ENCODE measurements at places on chromosomes 5 and 9.

DNA sequence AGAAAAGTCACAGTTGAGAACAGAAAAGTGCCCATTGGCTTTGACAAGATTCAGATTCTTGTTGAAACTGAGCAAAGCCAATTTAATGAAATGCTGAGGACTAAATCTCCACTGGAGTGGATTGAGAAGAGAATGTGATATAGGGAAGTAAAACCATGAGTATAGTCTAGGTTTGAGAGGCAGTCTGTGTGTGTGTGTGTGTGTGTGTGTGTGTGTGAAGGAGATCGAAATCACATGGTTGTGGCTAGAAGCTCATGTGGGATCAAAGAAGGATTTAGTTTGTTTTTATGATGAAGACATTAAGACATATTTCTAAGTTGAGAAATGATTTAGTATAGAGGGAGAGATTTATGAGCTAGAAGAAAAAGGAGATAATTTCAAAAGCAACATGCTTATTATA, 275.7 kb upstream of the DAB2 start:
- no peak for DNase-seq

- DNase-seq, result no peak
Observed at GRCh38 chr9:72882117-72882775, 70.6 kb downstream of the ALDH1A1 start.

GRCh38 chr9:96668868-96669534, 13.9 kb upstream of the PRXL2C start:
- no peak for DNase-seq

GRCh38 chr9:1300941-1301340, 250.8 kb downstream of the DMRT2 start:
- no peak for DNase-seq

GRCh38 chr5:95697781-95698681, 15.2 kb upstream of the SPATA9 start:
- DNase-seq, result no peak

- no peak for DNase-seq
Observed at GRCh38 chr9:122398371-122398924, 27.6 kb downstream of the PTGS1 start.

DNA sequence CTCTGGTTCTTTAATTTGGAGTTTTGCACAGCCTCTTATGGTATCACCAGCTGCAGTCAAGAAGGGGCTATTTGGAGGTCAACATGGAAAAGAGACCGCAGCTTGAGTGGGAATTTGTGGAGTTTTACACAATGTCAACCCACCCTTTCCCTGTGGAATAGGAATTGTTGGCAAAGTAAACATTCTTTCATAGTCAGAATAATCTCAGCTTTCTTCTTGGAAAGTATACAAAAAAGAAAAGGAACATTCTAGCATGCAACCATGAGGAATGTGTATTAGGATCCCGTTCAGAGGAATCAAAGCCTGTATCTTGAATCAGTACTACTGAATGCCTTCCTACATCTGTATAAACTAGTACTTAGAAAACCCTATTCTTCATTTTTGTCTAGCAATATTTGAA, 107.6 kb downstream of the LURAP1L start:
- DNase-seq, result no peak

- no peak for DNase-seq
Observed at GRCh38 chr9:121529237-121529987, 29.8 kb upstream of the GGTA1 start.

DNA sequence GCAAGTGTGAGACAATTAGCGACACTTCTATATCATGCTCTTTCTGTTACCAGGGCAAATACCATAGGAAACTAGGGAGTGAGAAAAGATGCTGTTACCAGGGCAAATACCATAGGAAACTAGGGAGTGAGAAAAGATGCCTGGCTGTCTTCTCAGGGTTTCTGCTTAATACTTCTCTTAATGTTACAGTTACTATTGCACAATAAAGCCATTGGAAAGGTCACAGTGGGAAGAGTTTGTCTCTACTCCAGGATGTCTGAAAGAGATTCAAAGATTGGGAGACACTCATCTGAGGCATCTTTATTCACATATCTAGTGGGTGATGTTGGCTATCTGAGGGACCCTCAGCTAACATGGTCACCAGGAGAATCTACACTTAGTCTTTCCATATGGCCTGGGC, 431.7 kb upstream of the POU5F2 start:
- DNase-seq, result no peak

GRCh38 chr9:18893046-18893445, 140.0 kb downstream of the SAXO1 start:
- DNase-seq, result no peak

- peak; percentile 5 for DNase-seq
Observed at GRCh38 chr9:14993061-14993800, 83.0 kb upstream of the FREM1 start.

GRCh38 chr9:135030566-135031226, 56.8 kb upstream of the OLFM1 start:
- DNase-seq, result no peak

DNA sequence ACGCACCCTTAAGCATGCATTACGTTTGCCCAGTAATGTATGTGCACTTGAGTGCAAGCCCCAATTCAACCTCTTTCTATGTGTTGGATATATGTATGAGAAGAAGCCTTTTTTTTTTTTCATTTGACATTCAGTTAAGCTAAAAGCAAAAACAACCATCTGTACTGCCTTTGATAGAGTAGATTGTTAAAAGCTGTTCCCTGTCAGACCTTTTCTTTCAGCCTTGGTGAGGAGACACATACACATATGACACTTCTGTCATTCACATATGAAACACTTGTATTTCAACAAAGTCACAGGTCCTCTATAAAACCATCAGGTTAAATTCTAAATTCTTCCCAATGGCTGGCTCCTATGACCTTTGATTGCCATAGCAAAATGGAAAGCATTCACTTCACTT, 40.2 kb upstream of the STARD4 start:
- no peak for DNase-seq

GRCh38 chr5:151156507-151157420, 815 bp downstream of the ANXA6 start:
- no peak for DNase-seq

- no peak for DNase-seq
Observed at GRCh38 chr5:113034182-113034773, 57.7 kb downstream of the DCP2 start.

DNA sequence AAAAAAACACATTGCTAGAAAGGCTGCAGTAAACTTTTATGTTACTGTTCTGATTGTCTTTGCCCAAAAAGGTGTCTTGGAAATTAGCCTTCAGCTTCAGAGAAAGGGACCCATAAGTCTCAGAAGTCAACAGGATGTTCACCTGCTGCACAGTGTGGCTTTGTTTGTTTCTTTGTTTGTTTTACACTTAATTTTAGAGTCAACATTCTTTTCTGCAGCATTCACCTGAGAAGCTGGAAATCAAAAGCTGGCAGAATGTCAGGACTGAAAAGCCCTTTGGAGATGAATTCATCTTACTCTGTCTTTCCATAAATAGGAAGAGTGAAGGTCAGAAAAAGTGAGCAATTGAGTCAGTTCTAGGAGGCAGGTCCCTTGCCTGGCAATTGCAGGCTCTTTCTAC, 170.0 kb downstream of the PAPPA start:
- DNase-seq, result no peak

DNA sequence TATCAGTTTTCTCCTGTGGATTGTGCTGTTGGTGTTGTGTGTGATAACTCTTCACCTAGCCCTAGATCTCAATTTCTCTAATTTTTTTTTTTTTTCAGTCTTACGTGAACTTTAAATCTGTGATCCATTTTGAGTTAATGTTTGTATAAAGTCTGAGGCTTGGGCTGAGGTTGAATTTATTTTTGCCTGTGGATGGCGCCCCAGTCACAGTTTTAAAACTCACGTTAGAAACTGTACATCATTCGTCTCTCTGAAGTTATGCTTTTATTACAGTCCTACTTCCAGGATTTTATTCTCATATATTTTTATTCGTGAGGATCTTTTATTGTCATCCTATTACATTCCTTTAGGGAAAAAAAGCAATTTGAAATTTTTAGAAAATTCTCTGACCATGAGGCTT, 103.1 kb downstream of the EHMT1 start:
- DNase-seq, result no peak

- DNase-seq, result no peak
Observed at GRCh38 chr5:52778781-52779180, 8.9 kb upstream of the ITGA1 start.

DNA sequence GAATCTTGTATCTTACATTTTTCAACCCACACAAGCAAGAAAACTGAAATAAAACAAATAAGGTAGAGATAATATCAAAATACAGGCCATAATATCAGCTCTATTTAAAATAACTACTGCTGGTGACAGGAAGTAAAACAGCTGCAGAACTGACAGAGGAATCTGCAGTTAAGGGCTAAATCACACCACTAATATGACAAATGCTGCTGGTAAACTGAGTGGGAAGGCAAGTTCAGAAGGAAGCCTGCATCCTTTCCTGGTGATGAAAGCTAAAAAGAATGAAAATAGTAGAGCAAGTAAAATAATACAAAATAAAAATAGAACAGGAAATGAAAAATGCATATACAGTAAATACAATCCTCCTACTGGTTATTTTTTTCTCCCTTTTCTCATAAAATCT, 1293.7 kb upstream of the C9orf72 start:
- DNase-seq, result no peak

DNA sequence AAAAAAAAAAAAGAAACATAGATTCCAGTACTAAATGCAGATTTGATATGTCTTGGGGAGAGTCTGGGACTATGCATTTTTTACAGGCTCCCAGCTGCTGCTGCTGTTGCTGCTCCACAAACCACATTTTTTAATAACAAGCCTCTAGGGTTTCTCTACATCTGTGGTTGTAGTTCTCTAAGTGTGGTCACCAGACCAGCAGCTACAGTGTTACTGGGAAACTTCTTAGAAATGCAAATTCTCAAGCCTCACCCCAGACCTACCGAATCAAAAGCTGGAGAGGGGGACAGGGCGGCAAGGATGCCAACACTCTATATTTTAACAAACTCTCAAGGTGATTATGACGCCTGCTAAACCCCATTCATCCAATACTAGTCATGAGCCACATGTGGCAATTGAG, 293.4 kb upstream of the PTGER4 start:
- no peak for DNase-seq

- no peak for DNase-seq
Observed at GRCh38 chr9:126354887-126355770, 28.5 kb downstream of the MVB12B start.

GRCh38 chr5:9188956-9189355, 356.9 kb downstream of the SEMA5A start:
- no peak for DNase-seq

DNA sequence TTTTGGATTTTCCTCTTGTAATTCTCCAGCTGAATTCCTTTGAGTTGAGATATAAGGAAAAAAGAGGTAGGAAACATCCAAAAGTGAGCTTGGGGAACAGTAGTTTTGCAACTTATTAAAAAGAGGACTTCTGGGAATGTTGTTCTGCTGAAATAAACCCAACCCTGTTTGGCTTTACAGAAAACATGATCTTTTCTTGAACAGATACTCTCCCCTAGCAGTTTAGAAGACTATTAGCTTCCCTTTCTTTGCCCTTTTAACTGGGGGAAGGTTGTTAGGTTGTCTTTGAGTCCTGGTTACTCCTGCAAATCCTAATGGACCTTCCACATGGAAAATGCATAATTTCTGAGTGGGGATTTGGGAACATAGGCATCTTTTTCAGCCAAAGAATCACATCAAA, 168.7 kb upstream of the RPS23 start:
- DNase-seq, result no peak

GRCh38 chr9:96655198-96655851, at the start of gene PRXL2C:
TSS of gene PRXL2C (minus strand) at chr9:96655317. CDS start at chr9:96655281, 36 bp downstream.
- peak; percentile 63 for DNase-seq

Data from effector CD8-positive, alpha-beta T cell (primary cell).